COR-L47 (cell line): ENCODE measurements at places on chromosomes 4 and X.

DNA sequence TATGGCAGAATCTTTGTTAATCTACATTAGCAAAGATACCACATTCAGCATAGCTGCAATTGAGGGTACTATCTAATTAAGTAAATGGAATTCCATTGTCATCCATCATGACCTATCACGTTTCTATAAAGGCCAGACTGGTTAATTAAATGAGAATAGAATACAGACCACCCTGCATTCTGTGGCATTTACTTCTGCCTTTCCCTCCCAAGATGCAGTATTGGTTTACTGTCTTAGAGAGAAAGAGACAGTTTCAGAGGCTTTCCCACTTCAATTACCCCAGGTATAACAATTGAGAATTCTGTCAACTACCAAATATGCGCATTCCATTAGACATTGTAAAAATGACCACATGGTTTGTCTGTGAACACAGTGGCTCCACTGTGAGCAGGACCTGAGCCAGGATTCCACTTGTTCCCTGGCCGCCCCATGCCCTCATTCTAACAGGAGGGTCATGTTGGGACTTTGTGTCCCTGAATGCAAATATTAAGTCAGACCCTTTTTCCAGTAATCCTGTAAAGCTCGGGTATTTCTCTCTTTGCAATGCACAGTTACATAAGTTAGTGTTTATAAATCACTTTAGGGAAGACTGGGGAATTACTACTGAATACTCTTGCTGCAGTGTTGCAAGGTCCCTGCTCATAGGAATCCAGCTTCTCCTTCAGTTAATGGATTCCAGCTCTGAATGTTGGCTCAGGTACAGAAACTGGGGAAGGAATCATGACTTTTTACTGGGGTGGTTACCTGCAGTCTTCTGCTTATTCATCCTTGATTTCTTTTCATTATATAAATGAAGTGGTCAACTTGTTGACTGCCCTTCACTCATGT is 261.0 kb downstream of the PDGFC start:
- DNase-seq: no peak

DNA sequence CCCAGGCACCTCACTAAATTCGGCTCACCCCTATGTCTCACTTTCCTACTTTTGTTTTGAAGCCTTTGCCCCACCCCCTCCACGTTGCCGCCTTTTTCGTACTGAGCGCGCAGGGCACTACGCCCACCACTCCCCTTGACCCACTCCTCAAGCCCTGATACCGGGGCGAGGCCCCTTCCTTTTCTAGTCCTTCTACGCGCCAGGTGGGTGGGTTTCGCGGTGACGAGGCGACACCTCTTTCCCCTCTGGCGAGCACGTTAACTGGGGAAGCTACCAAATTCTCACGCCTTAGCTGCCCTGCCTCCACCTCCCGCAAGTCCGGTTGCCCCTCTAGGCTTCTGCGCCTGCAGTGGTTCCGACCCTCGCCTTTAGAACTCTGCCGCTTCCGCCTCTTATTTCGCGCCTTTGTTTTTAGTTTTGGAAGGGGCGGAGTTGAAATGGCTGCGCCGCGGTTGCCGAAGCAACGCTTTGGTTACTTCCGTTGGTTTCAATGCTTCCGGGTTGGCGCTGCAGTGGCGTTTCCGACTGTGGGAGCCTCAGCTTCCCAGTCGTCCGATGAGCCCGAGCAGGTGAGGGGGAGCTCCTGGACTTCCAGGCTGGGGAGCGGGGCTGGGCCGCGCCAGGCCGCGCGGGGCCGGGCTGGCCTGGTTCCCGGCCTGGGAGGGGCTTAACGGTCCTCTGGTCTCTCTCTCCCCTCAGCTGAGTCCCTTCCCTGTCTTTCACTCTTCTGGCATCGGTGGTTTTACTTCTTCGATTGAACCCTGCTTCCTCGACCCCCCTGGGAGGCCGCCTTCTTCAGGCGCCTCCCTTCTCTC is at the start of gene SLC25A14:
Gene SLC25A14 (plus strand): TSS at position 512 of the 815 bp plus-strand sequence. CDS start 360 bp downstream, outside the sequence.
- peak; percentile 76 for DNase-seq

DNA sequence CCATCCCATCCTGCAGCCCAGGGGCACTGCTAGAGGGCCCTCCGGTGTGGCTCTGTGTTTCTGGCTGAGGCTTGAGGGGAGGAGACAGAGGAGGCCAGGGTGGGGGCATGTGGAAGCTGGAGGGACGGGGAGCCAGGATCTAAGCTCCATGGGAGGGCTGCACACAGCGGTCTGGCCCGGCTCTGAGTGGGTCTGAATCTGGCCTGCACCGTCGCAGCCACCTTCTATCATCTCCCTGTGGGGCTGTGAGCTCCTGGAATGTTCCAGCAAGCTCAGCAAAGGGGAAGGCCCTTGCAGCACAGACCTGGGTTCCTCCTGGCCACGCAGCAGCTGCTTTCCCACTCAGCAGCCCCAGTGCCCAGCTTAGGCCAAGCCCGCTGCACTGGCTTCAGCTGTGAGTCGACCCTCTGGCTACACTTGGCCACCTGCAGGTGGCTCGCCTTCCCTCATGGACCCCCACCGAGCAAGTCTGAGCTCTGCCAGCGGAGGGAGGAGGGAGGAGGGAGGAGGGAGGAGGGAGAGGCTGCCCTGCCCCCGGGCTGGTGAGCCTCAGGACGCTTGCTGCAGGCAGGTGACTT is 5.3 kb downstream of the NKX1-1 start:
- DNase-seq: no peak

DNA sequence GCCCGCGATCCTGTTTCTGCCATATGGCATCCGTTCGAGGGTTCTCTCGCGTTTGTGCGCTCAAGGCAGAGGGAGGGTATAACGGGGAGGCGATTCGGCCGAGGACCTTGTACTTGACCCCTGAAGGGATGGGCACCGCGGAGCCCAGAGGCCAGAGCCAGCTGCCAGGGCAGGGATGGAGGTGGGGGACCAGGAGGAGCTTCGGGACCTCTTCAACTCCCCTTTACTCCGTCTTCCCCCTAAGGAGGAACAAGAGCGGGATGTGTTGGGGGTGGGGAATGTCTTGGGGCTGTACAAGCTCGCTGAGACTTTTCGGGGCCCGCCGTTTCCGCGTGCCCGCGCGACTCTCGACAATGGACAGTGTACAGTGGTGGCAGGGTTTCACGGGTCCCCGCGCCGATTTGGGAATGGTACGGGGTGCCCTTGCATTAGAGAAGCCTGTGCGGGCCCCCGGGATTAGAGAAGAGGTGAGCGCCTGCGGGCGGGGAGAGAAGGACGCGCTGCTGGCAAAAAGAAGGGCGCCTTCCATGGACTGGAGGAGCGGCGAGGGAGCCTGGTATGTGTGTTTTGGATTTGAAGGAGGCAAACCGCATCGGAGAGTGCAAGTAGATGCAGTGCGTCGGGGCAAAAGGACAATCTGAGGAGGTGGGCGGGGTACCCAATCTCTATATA is 760 bp downstream of the UGT8 start:
- DNase-seq: peak; percentile 49

GRCh38 chr4:182301736-182302135 is 58.5 kb downstream of the TENM3 start:
- DNase-seq: no peak

GRCh38 chr4:40204507-40205258 is 7.9 kb downstream of the RHOH start:
- DNase-seq: no peak
